ENCODE measurements at places on chromosomes 7 and 10.

DNA sequence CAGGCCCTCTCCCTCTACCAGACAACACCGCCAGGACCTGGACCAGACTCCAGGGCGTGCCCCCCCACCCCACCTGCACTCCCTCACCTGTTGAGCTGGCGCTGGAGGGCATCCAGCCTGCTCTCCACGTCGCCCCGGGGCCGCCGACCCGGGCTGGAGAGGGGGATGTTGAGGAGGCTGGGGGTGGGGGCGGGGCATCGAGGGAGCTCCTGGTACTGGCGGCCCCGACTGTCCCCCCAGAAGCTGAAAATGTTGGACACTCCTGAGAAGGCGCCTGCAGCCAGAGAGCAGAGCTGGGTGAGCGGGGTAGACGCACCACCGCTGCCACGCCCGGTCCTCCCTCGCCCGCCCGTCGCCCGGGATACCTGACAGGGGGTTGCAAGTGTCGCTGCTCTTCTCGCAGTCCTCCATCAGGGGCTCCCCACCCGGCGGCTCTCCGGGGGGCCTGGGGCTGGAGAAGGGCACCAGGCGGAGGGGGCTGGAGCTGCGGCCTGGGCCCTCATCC is 30.8 kb downstream of the KCNH2 start:
- DNase-seq, result no peak

DNA sequence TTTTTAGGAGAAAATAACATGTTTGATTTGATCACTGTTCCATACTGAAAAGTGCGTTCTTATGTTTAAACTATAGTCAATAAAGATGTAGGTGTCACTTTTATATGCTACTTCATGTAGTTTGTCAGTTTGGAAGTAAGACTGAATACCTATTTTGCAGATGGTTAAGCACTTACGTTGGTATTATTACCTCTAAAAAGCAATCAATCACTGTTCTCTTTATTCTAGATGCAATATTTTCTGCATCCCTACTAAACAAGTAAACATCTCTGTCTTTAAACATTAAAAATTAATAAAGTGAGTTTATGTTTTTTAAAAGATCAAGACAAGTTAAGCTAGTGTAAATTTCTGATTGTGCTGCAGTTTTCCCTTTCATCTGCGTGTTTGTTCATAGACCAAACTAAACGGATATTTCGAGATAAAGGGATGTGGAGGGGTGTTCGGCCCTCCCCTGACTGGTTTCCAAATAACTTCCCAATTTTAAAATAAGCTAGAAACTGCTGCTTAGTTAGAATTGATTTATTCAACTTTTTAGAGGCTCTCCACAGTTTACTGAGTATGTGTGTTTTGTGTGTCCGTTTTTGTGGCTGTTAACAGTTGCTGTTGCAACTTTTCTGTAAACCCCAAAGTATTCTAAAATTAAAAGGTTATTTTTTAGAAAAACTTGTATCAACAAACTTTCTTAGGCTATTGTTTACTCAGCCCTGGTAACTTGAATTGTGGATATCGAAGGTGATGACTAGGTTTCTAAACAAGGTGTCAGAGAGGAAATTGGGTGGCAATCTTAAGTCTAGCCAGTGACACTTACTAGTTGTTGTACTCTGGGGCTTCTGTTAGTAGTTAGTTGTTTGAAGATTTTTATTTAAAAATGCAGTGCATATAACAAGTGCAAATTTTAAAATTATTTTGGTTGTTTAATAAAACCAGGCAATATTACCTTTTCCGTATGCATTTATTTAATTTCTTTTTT is 974 bp downstream of the KIF11 start:
- no peak for DNase-seq

DNA sequence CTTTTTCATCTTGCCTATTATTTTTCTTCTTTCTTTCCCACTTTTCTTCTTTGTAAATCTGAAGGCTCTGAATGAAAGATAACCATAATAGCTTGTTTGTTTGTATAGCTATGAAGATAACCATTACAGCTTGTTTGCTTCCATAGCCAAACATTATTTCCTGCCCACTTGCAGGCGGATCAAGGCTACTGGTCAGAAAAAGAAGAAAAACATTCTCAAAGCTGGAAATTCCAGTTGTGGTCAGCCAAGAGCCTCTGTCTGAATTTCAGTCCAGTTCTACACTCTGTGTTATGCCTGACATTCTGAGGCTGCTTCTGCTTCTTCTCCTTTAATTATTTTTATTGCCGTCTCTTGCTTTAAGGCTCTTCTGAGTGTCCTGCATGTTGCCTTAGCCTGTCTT is 48.9 kb downstream of the TMEM178B start:
- no peak for DNase-seq

DNA sequence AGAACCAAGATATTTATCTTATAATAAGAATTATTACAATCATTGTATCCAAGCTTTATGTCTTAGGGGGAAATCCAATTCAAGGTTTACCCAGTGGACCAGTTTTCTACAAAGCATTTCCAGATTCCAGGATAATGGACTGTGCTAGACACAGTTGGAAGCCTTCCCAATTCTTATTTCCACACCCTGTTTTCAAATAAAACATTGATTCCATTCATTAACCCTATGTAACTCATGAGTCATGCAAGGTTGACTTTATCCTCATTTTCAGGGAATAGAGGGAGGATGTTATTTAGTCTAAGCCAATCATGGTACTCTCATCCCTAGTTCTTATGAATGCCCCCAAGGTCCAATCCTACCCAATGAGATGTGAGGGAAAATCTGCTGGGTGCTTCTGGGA is 145.7 kb downstream of the RNLS start:
- no peak for DNase-seq

DNA sequence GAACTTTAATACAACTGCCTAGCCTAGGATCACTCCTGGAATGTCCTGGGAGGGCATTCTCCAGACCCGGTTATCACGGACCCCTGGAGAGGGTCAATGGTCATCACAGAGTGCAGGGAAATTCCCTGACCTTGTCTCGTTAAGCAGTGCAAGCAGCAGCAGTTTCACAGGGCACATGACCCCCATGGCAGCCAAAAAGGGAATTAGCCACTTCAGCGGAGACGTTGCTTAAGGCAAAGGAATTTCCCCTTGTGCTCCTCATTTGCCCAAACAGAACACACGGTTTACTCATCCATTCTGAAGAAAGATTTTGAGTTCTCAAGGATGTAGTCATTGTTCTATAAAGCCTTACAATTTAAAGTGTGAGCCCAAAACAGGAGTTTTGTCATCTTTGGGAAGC is 260.3 kb downstream of the SNX13 start:
- DNase-seq, result peak; percentile 83

DNA sequence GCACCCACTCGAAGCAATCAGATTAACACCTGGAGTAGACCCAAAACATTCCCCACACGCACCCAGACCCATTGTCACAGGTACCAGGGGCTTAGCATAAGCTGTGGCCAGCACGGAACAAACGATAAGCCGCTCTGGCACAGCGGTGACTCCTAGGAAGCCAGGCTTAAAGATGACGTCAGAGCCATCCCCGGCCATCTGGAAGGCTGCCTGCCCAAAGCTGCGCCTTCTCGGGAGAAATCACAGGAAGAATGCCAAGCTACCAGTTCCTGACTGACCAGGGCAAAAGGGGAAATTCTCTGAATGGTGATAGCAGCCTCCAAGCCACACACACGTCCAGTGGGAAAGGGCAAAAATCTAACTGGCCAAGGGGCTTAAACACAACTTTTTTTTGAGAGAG is 13.0 kb upstream of the WIPI2 start:
- DNase-seq, result peak; percentile 87

- DNase-seq, result no peak
These were observed 3.3 kb downstream of the ASAH2 start for GRCh38 chr10:50248062-50248461.

DNA sequence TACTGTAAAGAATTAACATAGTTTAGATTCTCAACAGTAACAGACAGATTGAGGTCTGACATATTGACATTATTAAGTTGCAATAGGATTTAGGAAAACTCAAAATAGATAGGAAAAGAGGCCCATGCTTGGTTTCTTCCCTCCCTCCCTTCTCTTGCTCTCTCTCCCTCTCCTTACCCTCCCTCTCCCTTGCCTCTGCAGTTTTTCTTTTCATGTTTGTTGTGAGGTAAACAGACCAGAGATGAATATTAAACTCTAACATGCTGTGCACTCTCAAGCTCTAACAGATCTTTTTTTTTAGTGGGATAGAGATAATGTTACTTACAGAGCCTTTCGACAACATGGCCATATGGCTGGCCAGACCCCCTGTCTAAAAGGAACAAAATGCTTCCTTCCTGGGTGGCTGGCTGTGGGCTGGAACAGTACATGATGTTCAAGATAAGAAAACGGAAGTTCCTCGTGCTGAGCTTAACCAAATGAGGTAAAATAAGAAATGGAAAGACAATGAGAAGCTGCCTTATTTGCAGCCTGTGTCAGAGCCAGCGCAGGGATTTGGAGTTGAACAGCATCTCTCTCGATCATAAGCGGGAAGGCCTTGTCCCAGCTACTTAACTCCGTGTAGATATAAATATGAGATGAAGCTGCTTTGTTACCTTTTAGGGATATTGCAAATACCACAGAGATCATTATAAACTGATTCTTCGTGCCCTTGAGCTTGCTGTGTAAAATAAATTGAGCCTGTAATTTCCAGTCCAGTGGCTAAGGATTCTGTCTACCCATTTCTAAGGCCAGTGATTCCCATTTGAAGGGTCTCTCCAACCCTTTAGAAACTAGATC is 391.9 kb upstream of the NPVF start:
- no peak for DNase-seq

- no peak for DNase-seq
These were observed 14.4 kb downstream of the CWF19L1 start for GRCh38 chr10:100253041-100253440.

GRCh38 chr10:114652402-114653368 is 5.4 kb downstream of the ABLIM1 start:
- no peak for DNase-seq

GRCh38 chr10:67818323-67818722 is 19.7 kb downstream of the DNAJC12 start:
- peak; percentile 44 for DNase-seq

- DNase-seq, result peak; percentile 6
These were observed 558.2 kb upstream of the PFKP start for GRCh38 chr10:2509081-2509531.

DNA sequence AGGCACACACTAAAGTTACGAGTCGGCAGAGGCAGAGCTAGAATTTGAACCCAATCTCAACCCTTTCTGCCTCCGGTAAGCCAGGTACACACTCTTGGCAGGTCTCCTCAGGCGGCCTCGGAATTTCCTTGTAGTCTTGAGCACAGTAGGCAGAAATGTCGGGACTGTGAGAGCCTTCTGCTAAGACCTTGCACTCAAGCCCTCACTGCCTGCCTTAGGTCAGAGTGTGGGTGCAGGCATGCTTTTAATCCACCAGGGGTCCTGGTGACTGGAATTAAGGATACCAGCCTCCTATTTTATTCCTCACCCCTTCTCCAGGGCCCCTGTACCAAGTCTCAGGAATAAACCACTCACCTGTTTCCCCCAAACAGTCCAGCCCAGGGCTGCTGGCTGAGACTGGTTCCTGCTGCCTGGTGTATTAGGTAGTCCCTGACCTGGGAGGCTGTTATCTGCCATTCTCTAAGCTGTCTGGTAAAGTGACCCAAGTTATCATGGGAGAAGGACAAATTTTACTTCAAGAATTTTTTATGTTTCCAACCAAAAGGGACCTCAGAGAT is 855 bp downstream of the ATP6V1F start:
- peak; percentile 74 for DNase-seq

DNA sequence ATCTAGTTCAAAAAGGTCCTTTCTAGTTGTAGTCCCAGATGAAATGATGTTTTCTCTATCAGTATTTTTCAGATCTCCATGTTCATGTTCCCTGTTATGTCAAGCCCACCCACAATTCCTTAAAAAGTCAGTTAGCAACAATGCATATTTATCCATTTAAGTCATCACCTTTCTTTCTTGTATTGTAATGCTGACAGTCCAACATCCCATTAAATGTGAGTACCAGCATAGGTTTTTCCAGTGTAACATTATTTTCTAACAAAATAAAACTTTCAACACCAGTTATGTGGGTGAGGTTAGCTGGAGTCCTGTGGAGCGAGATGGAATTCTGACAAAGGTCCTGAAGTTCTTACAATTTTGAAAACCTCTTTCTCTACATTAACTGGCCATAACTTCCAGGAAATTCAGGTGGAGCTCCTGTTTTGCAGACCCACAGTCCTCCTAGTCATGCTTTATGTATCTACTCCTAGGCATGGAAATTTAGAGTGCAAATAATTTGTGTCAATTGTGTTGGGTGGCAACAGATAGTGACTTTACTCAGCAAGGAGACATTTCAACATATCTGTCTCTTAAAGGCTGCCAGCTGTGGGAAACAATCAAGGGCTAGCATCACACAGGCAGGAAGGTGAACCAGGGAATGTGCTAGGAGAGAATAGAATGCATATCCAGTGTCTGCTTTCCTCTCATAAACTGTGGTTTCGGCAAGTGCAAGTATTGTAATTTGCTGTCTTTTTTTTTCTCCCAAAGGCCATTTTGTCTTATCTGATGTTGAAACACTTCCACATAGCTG is 162.6 kb downstream of the MTERF1 start:
- no peak for DNase-seq

GRCh38 chr7:135884495-135885232 is 92.5 kb downstream of the MTPN start:
- no peak for DNase-seq

DNA sequence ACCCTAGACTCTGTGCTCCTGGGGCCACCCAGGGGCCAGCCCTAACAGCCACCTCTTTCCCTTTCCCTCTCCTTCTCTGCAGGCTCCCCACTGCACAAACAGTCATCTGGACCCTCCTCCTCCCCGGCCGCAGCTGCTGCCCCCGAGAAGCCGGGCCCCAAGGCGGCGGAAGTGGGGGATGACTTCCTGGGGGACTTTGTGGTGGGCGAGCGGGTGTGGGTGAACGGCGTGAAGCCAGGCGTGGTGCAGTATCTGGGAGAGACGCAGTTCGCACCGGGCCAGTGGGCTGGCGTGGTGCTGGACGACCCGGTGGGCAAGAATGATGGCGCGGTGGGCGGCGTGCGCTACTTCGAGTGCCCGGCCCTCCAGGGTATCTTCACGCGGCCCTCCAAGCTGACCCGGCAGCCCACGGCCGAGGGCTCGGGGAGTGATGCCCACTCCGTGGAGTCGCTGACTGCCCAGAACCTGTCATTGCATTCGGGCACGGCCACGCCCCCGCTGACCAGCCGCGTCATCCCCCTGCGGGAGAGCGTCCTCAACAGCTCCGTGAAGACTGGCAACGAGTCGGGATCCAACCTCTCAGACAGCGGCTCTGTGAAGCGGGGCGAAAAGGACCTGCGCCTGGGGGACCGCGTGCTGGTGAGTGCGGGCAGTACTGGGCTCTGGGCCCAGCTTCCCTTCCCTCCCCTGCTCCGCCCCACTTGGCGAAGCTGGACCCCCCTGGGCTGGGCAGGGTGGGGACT is 49.3 kb downstream of the CLIP2 start:
- no peak for DNase-seq

DNA sequence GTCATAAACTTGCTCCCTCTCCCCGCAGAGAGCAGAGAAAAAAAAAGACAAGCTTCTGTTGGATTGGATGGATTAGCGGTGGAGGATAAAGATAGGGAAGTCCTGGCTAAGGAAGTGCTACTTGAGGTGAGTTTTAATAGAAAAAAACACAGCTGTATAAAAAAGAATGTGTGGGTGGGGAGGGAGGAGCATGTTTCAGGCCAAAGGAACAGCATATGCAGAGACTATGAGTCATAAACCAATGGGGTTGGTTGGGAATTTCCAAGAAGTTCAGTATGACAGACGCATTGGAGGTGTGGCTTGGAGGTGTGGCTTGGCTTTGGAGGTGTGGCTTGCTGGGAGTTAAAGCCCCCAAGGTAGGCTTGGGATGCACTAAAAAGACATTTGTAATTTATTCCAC is 103.0 kb upstream of the LSM8 start:
- DNase-seq, result peak; percentile 81

GRCh38 chr7:2605608-2606538 is 25.9 kb upstream of the TTYH3 start:
- no peak for DNase-seq

- no peak for DNase-seq
These were observed 10.2 kb downstream of the TNRC18 start for GRCh38 chr7:5413449-5413786.

All from IMR-90 (cell line).